NT2/D1 (cell line): ENCODE measurements at places on chromosomes 5 and 9.

DNA sequence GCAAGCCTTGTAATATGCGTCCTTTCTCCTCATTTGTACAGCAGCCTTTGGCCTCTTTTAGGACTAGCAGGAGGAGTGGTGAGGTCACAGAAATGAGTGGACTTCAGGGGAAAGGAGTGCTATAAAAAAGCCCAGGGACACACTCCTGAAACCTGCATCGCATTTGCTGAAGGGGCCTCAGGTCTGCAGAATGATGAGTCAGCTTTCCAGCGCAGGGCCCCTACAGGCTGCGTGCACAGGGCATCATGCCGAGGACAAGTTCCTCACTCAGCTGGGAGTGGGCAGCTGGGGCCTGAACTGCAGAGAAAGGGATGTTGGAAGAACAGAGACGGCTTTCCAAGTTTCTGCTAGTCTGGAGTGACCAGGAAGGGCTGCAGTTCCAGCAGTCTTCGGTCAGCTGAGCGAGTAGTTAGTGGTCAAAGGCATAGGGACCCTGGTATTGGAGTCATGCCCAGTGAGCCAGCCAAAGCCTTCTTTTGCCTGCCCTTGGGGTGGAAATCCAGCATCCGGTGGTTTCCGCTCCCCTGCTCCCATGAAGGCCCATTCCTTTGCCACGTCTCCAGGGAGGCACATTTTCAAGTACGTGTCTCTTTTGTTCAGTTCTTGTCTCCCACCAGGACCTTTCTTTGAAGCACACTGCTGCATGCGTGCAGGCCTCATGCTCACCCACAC is 17.3 kb upstream of the CFAP157 start:
- DNase-seq, result no peak

- DNase-seq, result no peak
Observed at GRCh38 chr9:130766021-130766926, 68.8 kb upstream of the ABL1 start.

DNA sequence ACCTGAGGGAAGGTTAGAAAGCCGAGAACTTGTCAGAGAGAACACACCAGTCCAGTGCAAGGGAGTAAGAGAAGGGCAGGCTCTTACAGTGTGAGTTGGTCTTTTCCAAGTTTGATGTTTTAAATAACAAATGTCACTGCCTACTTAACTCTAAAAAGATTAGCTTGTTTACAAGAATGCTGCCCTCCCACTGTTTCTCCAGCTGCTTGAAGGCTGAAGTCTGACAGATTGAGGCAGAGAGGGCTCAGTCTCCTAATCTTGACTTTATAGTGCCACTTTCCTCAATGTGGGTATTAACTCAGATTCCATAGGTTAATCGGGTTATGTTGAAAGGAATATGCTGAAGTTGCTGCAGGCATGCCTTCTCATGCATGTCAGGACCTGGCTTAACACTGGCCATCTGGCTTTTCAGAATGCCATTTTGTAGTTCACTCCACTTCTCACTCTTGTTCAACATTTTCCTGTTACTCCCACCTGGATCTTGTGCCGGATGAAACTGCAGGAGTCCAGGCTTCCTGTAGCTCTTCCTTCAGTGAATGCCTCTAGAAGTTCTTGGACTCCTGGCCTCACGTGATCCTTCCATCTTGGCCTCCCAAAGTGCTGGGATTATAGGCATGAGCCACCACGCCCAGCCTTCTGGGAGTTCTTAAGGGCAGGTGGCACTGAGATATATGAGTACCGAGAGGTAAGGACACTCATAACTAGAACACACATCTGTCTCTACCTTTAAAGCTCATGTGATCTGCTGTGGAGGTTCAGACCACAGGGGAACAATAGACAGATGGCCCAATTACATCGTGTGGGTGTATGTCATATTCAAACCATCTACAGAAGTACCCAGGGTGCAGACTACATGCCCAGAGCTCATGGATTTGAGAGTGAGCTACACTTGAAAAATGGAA is 249.7 kb downstream of the ARHGAP26 start:
- DNase-seq, result no peak

GRCh38 chr5:169139480-169140050 is 161.4 kb downstream of the SLIT3 start:
- no peak for DNase-seq

GRCh38 chr5:131285703-131286399 is 22.0 kb downstream of the CDC42SE2 start:
- no peak for DNase-seq

GRCh38 chr5:23332650-23333251 is 174.7 kb upstream of the PRDM9 start:
- DNase-seq, result no peak

- DNase-seq, result no peak
Observed at GRCh38 chr5:38284384-38284783, 26.0 kb downstream of the EGFLAM start.

GRCh38 chr5:854966-855743 is 4.4 kb upstream of the ZDHHC11 start:
- DNase-seq, result no peak

DNA sequence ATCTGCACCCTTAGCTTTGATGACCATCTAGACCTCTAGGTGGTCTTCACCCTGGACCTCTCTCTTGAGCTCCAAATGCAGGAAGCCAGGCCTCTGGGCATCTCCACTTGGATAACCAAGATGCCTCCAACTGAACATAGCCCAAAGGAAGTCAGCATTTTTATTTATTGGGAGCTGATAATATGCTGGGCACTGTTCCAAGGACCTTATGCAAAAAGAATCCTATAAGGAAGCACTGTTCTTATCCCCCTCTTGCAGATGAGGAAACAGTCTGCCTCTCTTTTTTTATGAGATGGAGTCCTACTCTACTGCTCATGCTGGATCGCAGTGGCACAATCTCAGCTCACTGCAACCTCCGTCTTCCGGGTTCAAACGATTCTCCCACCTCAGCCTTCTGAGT is 219.9 kb downstream of the CDK5RAP2 start:
- DNase-seq, result no peak

- no peak for DNase-seq
Observed at GRCh38 chr5:62029303-62029702, 276.7 kb upstream of the KIF2A start.

GRCh38 chr5:126359884-126360283 is 63.3 kb upstream of the GRAMD2B start:
- no peak for DNase-seq

DNA sequence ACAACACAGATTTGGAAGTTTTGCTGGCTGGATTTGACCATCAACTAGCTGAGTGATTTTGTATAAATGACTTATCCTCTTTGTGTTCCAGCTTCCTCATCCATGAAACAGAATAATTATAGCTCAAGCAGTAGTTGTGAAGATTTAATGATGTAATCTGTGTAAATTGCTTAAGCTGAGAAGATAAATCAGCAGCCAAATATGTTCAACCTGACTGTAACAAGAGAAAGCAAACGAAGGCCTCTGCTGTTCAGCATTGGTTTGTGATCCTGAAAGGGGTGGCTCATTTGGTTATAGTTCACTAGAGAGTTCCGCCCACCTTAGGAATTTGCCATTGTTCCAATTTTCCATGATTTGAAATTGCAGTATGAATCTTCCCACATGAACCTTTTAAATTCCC is 75.7 kb upstream of the CCDC112 start:
- no peak for DNase-seq

DNA sequence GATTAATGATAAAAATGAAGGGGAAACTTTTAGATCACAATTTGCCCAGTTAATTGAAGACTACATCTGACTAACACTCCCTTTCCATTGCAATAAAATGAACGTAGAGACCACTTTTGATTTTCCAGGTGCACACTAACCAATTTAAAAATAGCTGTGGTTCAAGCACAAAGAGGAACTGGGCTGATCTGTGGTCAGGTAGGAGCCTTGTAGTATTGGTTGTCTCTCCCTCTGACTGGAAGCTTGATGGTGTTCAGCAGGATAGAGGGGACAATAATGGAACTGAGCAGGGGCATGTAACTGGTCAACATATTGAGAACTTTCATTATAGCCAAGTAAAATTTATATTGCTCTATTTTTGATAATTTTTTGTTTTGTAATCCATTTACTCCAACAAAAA is 886.8 kb upstream of the SEMA6A start:
- no peak for DNase-seq

DNA sequence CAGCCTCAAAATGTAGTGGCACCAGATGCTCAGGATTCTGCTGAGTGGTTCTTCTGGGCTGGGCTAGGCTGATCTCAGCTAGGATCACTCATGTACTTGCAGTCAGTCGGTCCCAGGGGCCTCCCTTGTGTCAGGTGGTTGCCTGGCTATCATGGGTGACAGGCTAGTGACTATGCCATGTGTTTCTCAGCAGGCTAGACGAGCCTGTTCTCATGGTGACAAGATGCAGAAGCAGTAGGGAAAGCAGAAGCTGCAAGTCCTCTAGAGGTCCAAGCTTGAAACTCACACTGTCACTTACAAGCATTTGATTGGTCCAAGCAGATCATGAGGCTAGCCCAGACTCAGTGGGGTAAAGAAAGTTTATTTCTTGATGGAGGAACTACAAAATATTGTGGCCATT is 15.2 kb upstream of the KCNMB1 start:
- no peak for DNase-seq

DNA sequence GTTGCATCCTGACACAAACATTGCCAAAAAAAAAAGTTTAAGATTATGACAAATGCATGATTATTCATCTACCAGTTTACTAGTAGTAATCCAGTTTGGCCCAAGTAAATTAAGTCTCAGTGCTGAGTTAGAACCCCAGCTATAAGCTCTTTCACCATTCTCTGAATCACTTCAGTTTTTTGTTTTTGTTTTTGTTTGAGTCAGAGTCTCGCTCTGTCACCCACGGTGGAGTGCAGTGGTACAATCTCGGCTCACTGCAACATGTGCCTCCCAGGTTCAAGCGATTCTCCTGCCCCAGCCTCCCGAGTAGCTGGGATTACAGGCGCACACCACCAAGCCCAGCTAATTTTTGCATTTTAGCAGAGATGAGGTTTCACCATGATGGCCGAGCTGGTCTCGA is 1.5 kb upstream of the PCYOX1L start:
- no peak for DNase-seq

DNA sequence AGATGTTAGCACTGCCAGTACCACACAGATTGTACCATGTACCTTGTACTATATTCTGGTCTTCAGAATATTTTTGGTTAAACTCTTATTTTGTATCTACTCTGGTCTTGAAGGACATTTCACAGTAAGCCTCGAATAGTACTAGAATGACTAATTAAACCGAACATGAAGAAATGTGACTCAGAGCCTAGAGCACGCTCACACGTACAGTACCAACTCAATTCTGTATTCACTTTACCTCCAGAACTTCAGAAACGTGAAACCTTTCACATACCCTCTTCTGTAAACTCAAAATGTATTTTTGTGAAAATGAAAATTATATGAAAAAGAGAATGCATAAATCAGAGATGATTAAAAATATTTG is 112.8 kb downstream of the MVB12B start:
- no peak for DNase-seq

- DNase-seq, result no peak
Observed at GRCh38 chr5:153714798-153715197, 224.3 kb downstream of the GRIA1 start.

DNA sequence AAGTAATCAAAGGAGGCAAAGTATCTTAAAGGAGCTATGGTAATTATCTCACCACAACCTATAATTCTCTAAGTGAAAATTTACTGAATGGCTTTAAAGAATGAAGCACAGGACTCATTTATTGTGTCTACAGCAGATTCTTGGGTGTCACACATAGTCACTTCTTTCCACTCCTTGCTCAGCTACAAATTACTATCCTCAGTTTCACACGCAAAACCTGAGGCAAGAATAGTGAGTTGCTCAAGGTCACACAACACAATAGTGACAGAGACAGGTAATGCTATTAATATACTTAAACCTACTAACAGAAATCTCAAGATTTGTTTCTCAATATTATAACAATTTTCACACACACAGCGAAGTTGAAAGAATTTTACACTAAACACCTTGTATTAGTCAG is 120.9 kb upstream of the STK32A start:
- DNase-seq, result no peak

- DNase-seq, result no peak
Observed at GRCh38 chr5:63351164-63351563, 611.1 kb downstream of the HTR1A start.
